Right cardiac atrium (tissue), 5 donors: ENCODE measurements at places on chromosomes 5 and 9. TPM values are rescaled to one million over a fixed set of nuclear protein-coding genes. Genes with fewer than 3 reads are reported as not detected.

TLE1 gene
- 14.8 TPM for polyA plus RNA-seq

FAM200C gene
- polyA plus RNA-seq: 3.4 TPM

KCNIP1 gene
- polyA plus RNA-seq: 0.11 TPM

CMYA5 gene
- 341 TPM for polyA plus RNA-seq

OR13D1 gene
- not detected for polyA plus RNA-seq

NEUROG1 gene
- polyA plus RNA-seq: not detected

PAPPA gene
- polyA plus RNA-seq: 0.59 TPM

PCDHGB5 gene
- polyA plus RNA-seq: 3.3 TPM

FOXB2 gene
- not detected for polyA plus RNA-seq

SLC36A2 gene
- 0.14 TPM for polyA plus RNA-seq

TMEM250 gene
- polyA plus RNA-seq: 16.5 TPM

SIL1 gene
- polyA plus RNA-seq: 44.4 TPM

COL15A1 gene
- polyA plus RNA-seq: 22.5 TPM

RUSC2 gene
- polyA plus RNA-seq: 23.6 TPM

NMUR2 gene
- 0.09 TPM for polyA plus RNA-seq

BHMT2 gene
- 21.8 TPM for polyA plus RNA-seq

VCAN gene
- polyA plus RNA-seq: 22.1 TPM

SLC6A3 gene
- polyA plus RNA-seq: not detected

IFNA21 gene
- not detected for polyA plus RNA-seq

GPR21 gene
- polyA plus RNA-seq: 0.36 TPM

DRD1 gene
- not detected for polyA plus RNA-seq

NR6A1 gene
- 0.57 TPM for polyA plus RNA-seq

FRMPD1 gene
- 0.59 TPM for polyA plus RNA-seq

CDH10 gene
- 0.97 TPM for polyA plus RNA-seq

PCDHGA2 gene
- 2.2 TPM for polyA plus RNA-seq

NR5A1 gene
- polyA plus RNA-seq: not detected

FBXL7 gene
- polyA plus RNA-seq: 10.2 TPM

NFX1 gene
- polyA plus RNA-seq: 12.3 TPM

PCDHB13 gene
- polyA plus RNA-seq: 1.7 TPM
